ENCODE measurements at places on chromosomes 7 and 10.
A peak's percentile ranks its signal among the peaks of the same experiment; 100 is the strongest.

DNA sequence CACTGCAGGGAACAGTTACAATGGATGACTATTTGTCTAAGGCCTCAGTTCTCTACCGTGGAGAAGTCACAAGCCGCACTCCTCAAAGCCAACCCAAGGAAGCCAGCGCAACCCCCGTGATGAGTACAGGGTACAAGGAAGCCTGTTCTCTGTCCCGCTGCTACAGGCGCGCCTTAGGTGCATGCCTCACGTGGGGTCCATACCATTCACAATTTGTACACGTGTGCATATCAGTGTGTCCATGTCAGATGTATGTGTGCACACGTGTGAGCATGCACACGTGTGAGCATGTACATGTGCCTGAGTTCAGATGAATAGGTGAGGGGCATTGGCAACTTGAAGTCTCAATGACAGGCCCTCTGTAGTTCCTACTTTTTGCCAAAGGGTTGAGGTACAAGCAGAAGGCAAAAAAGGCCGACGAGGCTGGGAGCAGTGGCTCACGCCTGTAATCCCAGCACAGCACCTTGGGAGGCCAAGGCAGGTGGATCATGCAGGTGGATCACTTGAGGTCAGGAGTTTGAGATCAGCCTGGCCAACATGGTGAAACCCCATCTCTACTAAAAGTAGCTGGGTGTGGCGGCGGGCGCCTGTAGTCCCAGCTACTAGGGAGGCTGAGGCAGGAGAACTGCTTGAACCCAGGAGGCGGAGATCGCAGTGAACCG is 62.8 kb downstream of the CTBP2 start:
- DNase-seq, result no peak

GRCh38 chr7:18521945-18522566 is 26.5 kb downstream of the HDAC9 start:
- no peak for DNase-seq

- no peak for DNase-seq
These were observed 190.4 kb downstream of the HDAC9 start for GRCh38 chr7:18685971-18686370.

DNA sequence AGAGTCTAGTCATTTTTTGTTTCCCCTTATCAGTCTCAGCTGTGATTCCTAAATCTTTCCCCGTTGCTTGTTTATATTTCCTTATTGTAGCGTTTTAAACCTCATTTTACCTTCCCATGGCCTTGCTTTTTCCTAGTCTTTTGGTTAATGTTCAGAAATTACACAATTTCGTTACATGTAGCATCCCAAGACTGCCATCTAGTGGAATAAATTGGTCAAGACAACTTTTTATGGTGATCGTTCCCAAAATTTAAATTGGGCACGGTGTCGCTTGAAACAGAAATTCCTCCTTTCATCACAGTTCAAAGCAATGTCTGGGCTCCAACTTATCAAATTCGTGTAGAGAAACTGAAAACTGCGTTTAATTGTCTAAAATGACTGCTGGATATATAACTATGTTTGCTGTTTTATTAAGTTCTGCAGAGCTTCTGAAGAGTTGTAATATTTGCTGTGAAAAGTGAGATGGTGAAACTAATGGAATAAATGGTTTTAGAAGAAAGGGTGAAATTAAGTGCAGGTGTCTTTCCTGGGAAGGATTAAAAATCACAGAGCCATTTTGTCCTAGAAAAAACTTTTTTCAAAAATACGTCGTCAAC is 370.2 kb downstream of the PHF14 start:
- peak; percentile 34 for DNase-seq

DNA sequence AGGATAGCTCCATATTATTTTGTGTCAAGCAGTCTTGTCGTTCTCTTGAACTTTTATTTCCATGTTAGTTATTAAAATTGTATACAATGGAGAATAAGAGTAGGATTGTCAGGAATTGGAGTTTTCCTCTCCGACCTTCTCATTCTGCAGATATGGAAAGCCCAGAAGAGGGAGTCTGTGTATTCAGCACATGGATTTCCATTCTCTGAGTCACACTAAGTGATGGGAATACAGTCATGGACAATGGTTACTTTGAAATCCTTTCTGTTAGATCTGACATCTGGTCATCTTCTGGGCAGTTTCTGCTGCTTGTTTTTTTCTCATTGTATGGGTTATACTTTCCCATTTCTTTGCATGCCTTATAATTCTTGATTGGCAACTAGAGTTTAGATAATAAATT is 5.0 kb upstream of the TASOR2 start:
- DNase-seq, result no peak

GRCh38 chr7:117085275-117085674 is 132.0 kb downstream of the ST7 start:
- no peak for DNase-seq

DNA sequence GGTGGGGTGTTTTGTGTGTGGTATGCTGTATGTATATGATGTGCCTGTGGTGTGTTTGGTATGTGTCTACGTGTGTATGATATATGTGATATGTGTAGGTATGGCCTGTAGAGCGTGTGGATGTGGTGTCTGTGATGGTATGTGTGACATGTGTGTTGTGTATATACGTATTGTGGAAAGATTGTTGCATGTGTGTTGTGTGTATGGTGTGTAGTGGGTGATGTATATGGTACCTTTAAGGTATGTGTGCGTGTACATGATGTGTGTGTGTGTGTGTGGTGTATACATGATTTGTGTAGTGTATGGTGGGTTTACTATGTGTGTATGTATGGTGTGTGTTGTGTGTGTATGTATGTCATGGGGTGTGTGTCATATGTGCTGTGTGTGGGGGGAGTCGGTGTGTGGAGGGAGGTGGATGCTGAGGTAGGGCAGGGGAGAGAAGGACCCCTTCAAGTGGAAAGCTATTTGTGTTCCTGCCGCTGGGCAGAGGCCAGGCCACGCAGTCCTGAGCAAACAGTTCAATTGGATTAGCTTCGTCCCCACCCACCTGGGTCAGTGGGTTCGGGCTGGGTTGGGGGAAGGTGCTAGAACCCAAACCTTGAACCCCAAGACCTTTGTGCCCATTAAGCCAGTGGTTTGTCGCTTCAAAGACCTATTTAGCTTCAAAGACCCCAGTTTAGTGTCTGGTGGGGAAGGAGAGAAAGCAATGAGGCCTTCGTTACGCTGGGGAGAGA is 1.9 kb upstream of the TRPV6 start:
- no peak for DNase-seq

GRCh38 chr10:116699049-116699448 is 43.3 kb downstream of the HSPA12A start:
- DNase-seq, result no peak

- DNase-seq, result no peak
These were observed 623.7 kb downstream of the TYW1 start for GRCh38 chr7:67620216-67620933.

DNA sequence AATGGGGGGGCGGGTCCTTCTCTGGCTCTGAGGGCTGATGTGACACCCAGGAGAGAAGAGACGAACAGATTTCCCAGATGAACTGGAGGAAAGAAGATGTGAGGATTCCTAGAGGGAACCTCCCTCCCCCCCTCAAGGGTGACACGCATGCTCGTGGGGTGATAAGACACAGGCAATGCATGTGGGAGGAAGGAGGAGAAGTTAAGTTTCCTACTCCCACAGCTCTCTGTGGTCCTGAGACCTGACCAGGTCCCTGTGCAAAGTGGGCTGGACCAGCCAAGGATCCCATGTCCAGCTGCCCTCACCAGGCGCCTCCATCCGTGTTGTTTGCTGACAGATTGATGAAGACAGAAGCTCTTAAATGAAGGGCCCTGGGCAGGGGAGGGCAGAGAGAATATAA is 112.6 kb downstream of the SH3PXD2A start:
- DNase-seq, result no peak

GRCh38 chr10:21317902-21318301 is 207.6 kb downstream of the SKIDA1 start:
- no peak for DNase-seq

DNA sequence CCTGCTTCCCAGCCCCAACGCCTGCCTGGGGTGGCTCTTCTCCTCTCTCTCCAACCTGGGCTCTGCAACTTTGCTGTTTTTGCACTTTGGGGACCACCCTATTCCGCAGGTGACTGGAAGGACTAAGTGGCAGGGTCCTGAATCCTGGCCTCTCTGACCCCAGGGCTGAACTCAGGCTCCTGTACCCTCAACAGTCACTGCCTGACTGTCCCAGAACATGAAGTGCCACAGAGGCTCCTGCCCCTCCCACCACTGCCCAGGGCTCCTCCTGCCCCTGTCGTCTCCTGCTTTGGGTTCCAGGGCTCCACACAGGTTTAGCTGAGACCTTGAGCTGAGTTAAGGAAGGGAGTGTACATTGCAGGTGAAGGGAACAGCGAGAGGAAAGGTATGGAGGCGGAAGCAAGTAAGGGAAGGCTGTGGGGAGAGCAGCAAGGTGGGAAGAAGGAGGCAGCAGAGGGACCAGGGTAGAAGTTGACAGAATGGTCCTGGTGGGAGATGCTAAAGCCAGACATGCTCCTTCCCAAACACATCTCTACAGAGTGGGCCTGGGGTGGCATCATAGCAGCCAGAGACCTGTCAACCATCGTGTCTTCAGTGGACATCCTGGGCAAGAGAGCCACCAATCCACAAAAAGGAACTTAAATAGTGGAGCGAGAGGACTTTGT is 5.7 kb upstream of the GRID1 start:
- no peak for DNase-seq
